Large intestine (tissue), 12 donors: ENCODE measurements at places on chromosomes 7 and 10. TPM values are rescaled to one million over a fixed set of nuclear protein-coding genes. Genes with fewer than 3 reads are reported as not detected.
A peak's percentile ranks its signal among the peaks of the same experiment; 100 is the strongest.

GRCh38 chr10:60803865-60804264, 25.6 kb downstream of the CDK1 start:
- DNase-seq: no peak

Gene PDZD7
- polyA plus RNA-seq: 95.8 TPM

Gene CRTAC1
- polyA plus RNA-seq: 2.5 TPM

DNA sequence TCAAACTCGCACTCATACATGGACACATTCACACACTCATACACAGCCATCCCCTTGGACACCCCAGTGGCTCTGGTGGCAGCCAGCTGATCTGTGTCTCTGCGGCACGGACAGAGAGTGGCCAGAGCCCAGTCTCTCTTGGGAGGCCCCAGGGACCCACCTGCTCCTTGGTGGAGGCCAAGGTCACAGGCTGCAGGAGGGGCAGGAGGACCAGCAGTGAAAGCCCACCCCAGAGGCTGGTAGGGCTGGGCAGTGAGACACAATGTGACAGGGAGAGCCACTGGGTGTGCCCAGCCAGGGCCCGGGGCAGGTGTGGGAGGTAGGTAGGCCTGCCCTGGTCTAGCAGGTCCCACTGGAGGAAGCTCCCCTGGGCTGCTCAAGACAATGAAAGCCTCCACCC, 18.5 kb downstream of the SHH start:
- DNase-seq: no peak

Gene INHBA
- polyA plus RNA-seq: 2.8 TPM

DNA sequence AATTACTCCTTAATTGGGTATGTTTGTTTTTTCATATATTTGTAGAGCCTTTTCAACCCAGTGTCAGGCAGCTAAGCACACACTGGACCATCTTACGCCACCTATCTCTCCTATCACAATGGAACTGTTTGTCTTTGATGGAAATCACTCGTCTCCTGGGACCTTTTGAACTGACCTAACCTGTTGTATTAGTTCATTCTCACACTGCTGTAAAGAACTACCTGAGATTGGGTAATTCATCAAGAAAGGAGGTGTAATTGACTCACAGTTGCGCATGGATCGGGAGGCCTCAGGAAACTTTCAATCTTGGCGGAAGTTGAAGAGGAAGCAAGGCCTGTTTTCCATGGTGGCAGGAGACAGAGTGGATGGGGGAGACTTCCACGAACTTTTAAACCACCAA, 182.0 kb downstream of the TCERG1L start:
- DNase-seq: no peak

DNA sequence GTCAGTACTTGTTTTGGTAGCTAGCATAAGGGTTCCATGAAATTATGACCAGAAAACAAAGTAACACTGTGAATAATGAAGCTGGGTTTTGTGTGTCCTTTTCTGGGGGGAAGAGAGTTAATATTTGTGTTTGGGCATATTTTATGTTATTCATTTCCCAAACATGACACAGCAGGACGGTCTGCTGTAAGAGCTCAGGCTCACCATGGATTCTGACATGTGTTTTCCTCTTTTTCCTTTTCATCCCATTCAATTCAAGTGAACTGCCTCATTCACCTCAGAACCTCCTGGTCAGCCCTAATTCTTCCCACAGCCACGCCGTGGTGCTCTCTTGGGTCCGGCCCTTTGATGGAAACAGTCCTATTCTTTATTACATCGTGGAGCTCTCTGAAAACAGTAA, 685.9 kb downstream of the SDK1 start:
- DNase-seq: no peak

Gene SPDYE11
- polyA plus RNA-seq: 0.51 TPM

DNA sequence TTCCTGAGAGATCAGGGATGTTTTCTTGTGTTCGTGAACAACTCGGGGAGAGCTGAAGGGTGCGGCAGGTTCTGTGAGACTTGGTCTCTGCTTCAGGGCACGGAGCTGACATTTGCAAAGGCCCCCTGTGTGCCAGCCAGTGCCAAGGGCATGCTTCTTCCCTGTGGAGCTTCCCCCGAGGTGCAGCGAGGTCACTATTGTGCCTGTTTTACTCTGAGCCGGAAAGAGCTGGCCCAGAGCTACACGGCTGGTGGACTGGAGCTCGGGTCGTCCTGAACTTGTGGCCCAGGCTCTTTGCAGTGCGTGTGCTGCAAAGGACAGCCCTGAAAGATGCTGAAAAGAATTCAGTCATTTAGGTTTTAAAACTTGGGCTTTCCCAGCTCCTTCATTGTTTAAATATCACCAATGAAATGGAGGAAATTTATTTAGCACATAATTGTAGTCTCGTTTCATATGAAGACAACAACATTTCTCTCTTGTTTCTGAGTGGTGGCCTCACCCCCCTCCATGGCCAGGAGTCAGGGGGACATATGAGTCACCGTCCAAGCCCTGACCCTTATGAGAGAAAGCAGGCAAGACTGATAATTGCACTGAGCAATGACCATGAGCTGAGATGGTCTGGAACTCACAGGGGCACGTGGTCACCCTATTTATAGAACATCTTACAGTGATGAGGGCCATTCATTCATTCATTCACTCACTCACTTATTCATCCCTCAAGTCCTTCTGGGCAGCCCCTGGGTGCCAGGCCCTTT, 102.6 kb downstream of the PTPRE start:
- no peak for DNase-seq

- DNase-seq: no peak
These were observed 85.2 kb upstream of the EGFR start for GRCh38 chr7:54933643-54934042.

Gene EGR2
- 2.1 TPM for polyA plus RNA-seq

DNA sequence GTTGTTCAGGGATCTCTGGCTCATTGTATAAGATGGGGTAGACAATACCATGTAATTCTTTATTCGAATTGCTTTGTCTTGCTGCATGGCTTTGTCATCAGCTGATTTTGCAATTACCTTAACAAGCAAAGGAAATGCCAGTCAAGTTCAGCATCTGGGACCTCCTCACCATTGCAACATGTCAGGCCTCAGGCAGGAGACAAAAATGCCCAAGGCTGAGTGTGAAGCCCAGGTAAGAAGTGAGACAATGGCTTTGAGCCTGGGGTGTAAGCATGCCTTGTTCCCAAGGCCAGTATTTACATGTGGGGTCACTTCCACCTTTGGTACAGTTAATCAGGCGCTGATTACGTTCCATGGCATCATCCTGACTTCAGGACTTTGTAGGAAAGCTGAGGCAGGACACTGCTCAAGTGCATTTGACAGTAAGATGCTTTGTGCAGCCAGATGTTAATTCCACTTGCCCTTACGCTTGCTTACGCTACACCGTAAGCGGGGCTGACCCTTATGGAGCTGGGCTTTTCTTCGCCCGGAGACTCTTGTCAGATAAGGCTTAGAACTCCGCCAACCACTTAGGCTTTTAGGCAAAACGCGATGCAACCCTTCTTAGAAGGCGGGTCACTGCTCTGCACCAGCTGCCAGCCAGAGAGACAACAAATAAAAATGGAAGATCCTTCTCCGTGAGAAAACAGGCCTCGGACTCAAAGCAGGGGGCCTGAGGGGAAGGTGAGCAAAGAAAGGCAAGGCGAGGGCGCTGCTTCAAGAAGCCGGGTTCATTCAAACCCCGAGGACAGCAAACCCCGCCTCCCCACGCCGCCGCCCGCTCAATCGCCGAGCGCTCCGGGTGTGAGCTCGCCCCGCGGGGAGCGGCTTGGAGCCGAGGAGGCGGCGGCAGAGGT, 1.3 kb upstream of the SP4 start:
- DNase-seq: no peak

Gene CNTNAP2
- 12.9 TPM for polyA plus RNA-seq

DNA sequence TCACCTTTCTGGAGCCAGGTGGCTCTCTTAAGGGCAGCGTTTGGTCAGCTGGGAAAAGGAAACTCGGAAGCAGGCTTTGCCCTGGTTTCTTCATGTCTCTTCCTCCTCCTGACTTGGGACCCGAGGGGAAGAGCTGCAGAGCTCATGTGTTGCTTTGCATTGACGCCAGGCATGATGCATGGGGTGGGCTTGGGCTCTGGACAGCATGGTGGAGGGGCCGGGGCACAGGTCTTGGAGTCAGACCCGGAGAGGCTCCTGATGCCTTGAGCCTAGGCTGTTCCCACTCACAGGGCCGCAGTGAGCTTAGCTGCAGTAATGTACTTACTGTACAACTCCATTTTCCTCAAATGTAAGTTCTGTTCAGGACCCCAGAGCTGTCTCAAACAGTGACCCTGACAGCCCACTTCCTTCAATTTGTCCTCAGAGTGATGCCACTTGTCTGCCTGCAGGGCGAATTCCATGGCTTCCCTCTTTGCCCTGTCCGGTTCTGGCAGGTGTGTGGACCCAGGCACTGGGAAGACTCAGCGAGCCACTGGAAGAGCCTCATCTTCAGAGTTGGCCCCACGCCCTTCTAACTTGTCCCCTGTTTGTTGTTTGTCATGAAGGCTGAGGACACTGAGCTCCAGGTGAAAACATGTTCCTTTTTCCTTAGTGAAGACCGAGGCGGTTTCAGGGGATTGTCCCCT, 50.2 kb downstream of the ZNF467 start:
- DNase-seq: no peak

DNA sequence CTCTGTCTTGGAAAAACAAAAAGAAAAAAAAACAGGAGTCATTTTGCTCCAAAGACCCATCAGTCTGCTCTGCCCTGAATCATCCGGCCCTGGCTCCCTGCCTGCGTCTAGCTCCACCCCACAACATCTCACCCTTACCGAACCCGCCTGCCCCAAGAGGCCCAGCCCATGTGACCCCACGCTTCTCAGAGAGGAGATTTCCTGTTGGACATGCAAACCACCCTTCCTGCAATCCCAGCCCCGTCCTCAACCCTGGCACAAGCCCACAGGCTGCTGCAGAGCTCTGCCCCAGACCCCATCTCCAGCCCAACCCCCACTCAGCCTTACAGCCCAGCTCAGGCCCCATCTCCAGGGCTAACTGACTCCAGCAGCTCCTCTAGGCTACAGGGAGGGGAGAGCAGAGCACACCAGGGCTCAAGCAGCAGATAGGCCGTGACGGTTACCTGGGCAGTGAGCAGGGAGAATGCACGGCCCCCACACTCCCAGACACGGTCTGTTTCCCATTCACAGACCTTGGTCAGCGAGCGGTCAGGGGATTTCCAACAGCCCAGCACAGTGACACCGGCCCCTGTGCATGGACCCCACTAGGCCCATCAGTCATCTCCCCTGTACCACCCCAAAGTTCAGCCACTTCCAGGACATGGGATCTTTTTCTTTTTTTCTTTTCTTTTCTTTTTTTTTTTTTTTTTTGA, 69.9 kb upstream of the GTF2I start:
- DNase-seq: peak; percentile 67
